Activated CD4-positive, alpha-beta T cell treated with anti-CD3 and anti-CD28 coated beads, Interleukin-10, Interleukin-2, amounts not matched to agents 100 ng/mL and 50 ng/mL, durations not matched to agents 16 hours and 8 hours (primary cell): ENCODE measurements at places on chromosomes 3 and 15.

- DNase-seq: no peak
These were observed 75.9 kb downstream of the UACA start for GRCh38 chr15:70687482-70687881.

DNA sequence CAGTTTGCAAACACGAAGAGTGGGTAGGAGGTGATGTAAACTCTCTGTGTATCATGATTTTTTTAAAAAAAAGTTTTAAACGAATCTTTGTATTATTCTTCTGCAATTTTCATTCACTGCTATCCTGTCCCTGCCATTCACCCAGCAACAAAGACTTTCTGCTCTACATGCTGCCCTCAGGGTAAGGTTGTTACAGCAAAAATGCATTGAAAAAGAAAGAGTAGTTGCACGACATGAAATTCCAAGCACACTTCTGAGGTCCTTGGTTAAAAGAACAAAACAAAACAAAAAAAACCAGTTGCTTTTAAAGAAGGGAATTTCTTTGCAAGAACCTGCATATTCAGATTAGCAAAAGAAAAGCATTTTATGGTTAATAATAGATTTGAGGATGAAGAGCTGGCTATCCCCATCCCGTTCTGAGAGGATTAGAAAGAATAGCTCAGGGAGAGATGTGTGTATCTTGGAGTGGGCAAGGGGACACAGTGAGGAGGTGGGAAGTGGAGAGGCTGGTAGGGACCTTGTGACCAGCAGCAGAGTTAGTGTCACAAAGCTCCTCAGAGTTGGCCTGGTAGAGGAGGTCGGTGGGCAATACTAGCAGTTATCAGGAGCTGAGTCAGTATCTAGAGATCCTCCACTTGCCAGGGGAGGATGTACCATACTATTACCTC is 290.8 kb downstream of the NEK10 start:
- no peak for DNase-seq

DNA sequence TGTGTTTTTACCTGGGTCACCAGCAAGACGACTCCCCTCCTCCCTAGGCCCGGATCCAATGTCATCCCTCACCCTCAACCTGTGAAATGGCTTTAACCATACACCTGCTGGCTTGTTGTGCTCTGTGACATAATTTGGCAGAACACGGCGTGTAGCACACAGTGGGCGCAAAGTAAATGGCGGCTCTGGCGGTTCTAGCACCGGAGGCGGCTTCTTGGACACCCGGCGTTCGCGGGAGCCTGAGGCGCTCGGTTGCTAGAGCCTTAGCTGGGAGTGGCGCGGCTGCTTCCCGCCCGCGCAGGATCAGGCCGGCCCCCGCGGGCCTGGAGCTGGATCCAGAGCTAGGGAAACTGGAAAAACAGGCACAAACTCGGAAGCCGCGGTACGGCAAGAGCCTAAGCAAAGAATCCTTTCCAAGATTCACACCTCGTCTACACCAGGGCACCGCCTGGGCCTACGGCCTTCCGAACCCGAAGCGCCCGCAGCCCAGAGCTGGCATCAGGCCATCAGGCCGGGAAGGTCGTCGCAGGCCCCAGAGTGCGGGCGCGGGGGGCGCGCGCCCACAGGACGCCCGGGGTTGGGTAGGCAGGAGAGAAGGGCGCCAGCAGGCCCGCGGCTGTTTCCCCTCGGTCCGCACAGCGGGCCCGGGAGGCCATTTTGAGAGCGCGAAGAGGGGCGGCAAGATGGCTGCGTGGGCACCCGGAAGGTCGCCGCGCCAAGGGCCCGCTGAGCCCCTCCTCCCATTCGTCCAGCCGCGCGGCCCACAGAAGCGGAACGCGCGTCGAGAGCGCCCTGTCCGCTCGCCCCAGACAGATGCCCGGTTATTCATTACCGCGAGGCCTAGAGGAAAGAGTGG is 43.9 kb upstream of the POLG start:
- DNase-seq: no peak

DNA sequence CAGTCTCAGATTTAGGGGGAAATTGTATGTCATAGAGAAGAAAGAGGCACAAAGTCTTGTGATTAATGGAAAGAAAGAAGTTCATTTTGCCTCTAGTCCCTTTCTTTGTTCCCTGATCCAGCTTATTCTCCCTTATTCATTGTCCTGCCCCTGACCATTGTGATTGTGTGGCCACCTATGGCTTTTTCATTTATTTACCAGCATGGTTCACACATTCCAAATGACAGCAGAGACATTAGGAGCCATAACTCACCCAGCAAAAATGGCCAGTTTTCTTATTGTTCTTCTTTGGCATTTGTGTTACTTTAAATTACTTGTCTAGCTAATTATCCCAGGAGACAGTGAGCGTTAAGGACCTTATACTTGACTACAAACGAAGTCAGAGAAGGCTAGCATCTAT is 36.3 kb upstream of the SGO1 start:
- no peak for DNase-seq

GRCh38 chr15:40782609-40783227 is 12.9 kb downstream of the C15orf62 start:
- DNase-seq: peak; percentile 80

GRCh38 chr3:112561484-112561733 is 353 bp downstream of the ATG3 start:
- DNase-seq: no peak

DNA sequence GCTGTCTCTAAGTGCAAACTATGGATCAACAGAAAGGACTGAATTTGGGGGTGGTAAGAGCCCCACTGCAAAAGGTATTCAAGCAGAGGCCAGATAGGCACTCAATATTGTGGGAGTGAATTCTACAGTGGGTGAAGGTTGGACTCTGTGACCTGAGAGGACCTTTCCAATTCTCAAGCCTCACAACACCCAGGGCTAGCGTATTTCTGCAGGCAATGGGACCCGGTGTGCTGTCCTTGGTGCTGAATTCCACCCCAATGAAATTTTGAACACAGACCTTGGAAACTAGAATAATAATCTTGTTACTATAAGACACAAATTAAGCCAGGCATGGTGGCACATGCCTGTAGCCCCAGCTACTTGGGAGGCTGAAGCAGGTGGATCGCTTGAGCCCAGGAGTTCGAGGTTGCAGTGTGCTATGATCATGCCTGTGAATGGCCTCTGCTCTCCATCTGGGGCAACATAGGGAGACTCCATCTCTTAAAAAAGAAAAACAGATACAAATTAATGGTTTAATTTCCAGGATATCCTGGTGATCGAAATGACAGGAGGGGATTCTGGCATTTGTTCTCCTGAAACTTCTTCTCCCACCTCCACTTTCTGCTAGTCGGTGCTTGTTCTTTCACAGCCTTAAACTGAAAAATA is 135.4 kb downstream of the RAB11A start:
- DNase-seq: no peak

GRCh38 chr3:154678041-154678654 is 248.2 kb upstream of the GPR149 start:
- no peak for DNase-seq

DNA sequence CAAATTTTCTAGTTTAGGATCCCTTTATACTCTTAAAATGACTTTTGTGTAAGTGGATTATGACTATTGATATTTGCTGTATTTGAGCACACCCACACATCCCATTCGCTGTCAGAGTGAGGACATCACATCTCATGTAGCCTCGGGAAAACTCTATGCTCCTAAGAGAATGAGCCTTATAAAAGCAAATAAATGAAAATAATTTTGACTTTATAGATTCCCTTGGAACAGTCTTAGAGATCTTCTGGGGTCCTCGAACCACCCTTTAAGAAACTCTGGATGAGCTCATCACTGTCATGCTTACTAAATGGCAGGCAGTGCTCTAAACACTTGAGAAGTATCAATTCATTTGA is 16.1 kb upstream of the EXOG start:
- DNase-seq: no peak

DNA sequence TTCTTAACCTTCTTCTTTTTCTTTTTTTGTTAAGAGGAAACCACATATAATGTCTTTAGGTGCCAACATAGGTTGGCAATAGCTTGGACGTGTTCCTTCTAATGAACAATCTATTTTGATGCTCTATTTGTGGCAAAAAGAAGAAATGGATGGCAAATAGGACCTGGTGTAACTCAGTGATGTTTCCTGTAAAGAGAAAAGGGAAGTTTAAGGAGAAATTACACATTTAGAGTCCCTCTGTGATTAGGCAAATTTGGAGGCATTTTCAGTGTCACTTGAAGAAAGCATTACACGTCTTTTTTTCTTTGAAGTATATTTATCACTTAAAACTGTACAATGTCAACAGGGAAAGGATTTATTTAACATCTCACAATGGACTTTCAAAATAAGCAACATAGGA is 327.1 kb downstream of the ZIC1 start:
- DNase-seq: no peak

DNA sequence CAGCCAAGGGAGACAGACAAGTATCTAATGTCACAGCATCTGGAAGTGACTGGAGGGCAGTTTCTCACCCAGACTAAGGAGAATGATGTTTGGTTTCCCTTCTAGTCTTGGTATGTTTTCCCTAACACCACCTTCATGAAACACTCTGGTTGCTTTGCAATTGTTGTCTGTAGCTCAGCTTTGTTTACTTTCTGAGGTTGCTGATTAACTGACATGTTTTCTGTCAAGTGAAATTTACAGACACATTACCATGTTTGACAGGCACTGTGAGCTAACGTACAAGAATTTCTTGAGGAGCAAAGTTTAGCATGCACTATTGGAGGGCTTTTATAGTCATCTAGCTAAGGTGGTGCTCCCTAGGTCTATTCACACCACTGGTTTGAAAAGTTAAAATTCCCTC is 131.6 kb upstream of the NECTIN3 start:
- DNase-seq: no peak

GRCh38 chr3:104878395-104878794 is 488.3 kb upstream of the ALCAM start:
- DNase-seq: no peak

GRCh38 chr3:64176461-64176996 is 48.7 kb downstream of the PRICKLE2 start:
- DNase-seq: peak; percentile 42

DNA sequence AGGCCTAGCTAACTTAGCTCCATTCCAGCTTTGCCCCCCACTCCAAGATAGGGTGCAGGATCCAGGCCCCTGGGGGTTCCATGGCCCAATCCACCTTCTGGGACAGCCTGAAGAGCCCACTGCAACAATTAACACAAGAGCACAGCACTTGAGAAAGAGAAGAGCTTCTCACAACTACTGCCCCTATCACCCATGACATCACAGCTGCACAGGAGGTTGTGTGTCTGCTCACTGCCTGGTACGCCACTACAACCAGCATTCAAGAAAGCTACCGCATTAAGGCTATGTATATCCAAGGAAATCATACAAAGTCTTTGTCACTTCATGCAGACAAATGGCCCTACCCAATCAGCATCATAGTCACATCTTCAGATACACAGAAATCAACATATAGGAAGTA is 62.0 kb downstream of the MYO5A start:
- DNase-seq: no peak

GRCh38 chr15:58303236-58303635 is 128.6 kb upstream of the LIPC start:
- no peak for DNase-seq

- DNase-seq: no peak
These were observed 10.0 kb downstream of the ATP13A3 start for GRCh38 chr3:194476784-194477183.
